Smooth muscle cell of the pulmonary artery (primary cell): ENCODE measurements at places on chromosomes 1 and 21. TPM values are rescaled to one million over a fixed set of nuclear protein-coding genes. Genes with fewer than 3 reads are reported as not detected.

Gene KRTAP19-3
- total RNA-seq: not detected in 2 replicates

Gene SFN
- 0.20 and 1.2 TPM in 2 replicates for total RNA-seq

Gene RALGPS2
- 15.3 and 40.1 TPM in 2 replicates for total RNA-seq

Gene GRIK3
- not detected in 2 replicates for total RNA-seq

Gene PEAR1
- total RNA-seq: 12.7 and 15.9 TPM in 2 replicates

Gene SLAMF9
- total RNA-seq: 0.26 and 0.59 TPM in 2 replicates

Gene DNAJC28
- 0.96 and 1.6 TPM in 2 replicates for total RNA-seq

Gene SYPL2
- 0.56 and 0.91 TPM in 2 replicates for total RNA-seq

Gene ZNF593OS
- not detected in 2 replicates for total RNA-seq

Gene VHLL
- 0.13 and 0.92 TPM in 2 replicates for total RNA-seq

Gene IVL
- total RNA-seq: not detected in 2 replicates

Gene TMEM79
- 2.0 and 2.6 TPM in 2 replicates for total RNA-seq

Gene FCRL6
- not detected in 2 replicates for total RNA-seq

Gene SYTL1
- total RNA-seq: 0.07 TPM in 2 replicates

Gene SAMSN1
- 0.10 TPM in 1 of 2 replicates, not detected in the other for total RNA-seq

Gene ARHGEF10L
- 41.0 and 53.4 TPM in 2 replicates for total RNA-seq

Gene TESK2
- total RNA-seq: 1.3 and 4.9 TPM in 2 replicates

Gene THEM5
- not detected in 2 replicates for total RNA-seq

Gene GUCA2B
- total RNA-seq: not detected in 2 replicates

Gene KIF2C
- total RNA-seq: 3.2 and 9.3 TPM in 2 replicates

Gene OPRD1
- under 0.01 and 0.13 TPM in 2 replicates for total RNA-seq

Gene TMEM269
- 0.03 and 0.07 TPM in 2 replicates for total RNA-seq

Gene DISC1
- 4.8 and 5.5 TPM in 2 replicates for total RNA-seq

Gene SLC44A3
- total RNA-seq: 2.2 and 2.7 TPM in 2 replicates

Gene RGS4
- 792 and 809 TPM in 2 replicates for total RNA-seq

Gene HSPB7
- 45.2 and 102 TPM in 2 replicates for total RNA-seq

Gene ANKRD34A
- 0.98 and 1.2 TPM in 2 replicates for total RNA-seq

Gene CYP4A11
- total RNA-seq: not detected in 2 replicates

Gene PARS2
- 4.0 and 5.8 TPM in 2 replicates for total RNA-seq

Gene AADACL3
- not detected in 2 replicates for total RNA-seq

Gene FH
- 51.9 and 62.6 TPM in 2 replicates for total RNA-seq

Gene WNT3A
- total RNA-seq: not detected in 2 replicates
